Activated CD8-positive, alpha-beta T cell treated with anti-CD3 and anti-CD28 coated beads for 36 hours (primary cell): ENCODE measurements at places on chromosomes 11 and 22. TPM values are rescaled to one million over a fixed set of nuclear protein-coding genes. Genes with fewer than 3 reads are reported as not detected.

DNA sequence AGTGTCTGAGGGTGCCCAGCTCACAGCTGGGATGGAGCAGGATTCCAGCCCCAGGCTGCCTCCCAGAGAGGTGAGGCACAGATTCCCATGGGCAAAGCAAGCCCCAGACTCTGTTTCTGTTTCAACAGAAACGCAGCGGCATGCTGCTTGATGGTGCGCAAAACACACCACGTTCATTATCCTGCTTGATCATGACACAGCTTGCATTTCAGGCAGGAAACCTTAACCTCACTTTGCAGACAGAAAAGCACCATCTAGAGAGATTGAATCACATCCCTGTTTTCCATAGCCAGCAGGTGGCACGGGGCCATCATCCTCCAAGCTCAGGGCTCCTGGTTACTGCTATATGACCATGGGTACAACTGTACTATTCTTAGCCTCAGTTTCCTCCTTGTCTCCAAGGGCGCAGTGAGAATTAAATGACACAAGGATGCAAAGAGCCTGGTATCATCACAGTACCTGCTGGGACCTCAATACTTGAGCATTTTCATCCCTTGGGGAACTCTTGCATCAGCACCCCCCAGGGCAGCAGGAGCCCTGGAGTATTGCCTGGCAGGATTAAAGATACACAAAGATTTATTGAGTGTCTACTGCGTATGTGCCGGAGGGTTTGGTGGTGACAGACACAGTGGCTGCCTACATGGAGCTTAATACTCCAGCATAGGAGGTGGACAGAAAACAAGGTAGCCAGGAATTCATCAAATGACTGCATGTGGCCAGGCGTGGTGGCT lies 110.0 kb downstream of the TP53I11 start:
- peaks cover 7% of the 10 kb centered on the region for H3K36me3 ChIP-seq
- no peak overlapping the region for H3K27ac ChIP-seq
- H3K27me3 ChIP-seq, result peaks cover 4% of the 10 kb centered on the region
- H3K4me1 ChIP-seq, result no peaks in the 10 kb centered on the region
- no peak overlapping the region for H3K4me3 ChIP-seq

GRCh38 chr11:110525883-110526282 lies 96.1 kb downstream of the FDX1 start:
- no peaks in the 10 kb centered on the region for H3K36me3 ChIP-seq
- DNase-seq, result no peak
- H3K4me1 ChIP-seq, result peaks cover 29% of the 10 kb centered on the region
- no peak overlapping the region for H3K27ac ChIP-seq

DNA sequence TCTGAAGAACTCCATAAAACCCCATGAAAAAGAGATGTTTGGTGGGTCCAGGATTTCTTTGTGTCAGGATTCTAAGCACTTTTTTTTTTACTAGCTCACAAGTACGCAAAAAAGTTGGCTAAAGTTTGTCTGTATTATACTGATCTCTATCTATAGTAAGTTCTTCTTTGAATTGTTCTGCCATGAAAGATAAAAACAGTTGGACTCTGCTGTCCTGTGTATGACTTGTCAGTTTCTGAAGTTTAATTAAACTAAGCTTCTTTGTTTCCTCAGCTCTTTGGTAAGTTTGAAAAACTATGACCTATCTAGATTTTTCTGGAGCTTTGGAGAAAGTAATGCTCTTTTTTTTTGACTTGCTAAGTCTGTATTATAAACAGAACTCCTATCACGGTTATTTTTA lies 812.2 kb upstream of the LUZP2 start:
- H3K4me3 ChIP-seq, result no peak overlapping the region
- H3K4me1 ChIP-seq, result no peaks in the 10 kb centered on the region
- no peak for DNase-seq
- no peak overlapping the region for H3K27ac ChIP-seq

RAB39A gene
- not detected for total RNA-seq

DNA sequence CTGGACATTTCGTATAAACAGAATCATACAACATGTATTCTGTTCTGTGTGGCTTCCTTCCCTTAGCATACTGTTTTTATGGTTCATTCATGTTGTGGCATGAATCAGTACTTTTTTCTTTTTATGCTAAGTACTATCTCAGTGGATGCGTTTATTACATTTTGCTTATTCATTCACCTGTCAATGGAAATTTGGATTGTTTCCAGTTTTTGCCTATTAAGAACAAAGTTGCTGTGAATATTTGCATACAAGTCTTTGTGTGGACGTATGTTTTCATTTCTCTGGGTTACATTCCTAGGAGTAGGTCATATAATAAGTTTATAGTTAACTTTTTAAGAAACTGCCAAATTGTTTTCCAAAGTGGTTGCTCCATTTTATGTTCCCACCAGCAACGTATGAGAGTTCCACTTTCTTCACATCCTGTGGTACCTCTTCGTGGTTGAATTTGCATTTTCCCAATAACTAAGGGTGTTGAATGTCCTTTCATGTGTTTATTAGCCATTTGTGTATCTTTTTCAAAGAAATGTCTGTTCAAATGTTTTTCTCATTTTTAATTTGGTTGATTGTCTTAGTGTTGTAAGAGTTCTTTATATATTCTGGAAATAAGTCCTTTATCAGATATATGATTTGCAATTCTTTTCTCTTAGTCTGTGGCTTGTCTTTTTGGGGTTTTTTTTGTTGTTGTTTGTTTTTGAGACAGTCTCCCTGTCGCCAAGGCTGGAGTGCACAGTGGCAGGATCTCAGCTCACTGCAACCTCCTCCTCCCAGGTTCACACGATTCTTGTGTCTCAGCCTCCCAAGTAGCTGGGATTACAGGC lies 46.0 kb upstream of the MICAL2 start:
- H3K27ac ChIP-seq, result no peak overlapping the region
- peaks cover 3% of the 10 kb centered on the region for H3K4me1 ChIP-seq
- no peak overlapping the region for H3K4me3 ChIP-seq
- no peak for DNase-seq
